Fibroblast of lung (primary cell): ENCODE measurements at places on chromosomes 13 and 19. TPM values are rescaled to one million over a fixed set of nuclear protein-coding genes. Genes with fewer than 3 reads are reported as not detected.
A peak's percentile ranks its signal among the peaks of the same experiment; 100 is the strongest.

- DNase-seq = peak; percentile 15
Observed at GRCh38 chr13:109840201-109840892, 54.0 kb upstream of the IRS2 start.

- DNase-seq = peak; percentile 83
Observed at GRCh38 chr19:11138601-11139300, 16.8 kb downstream of the SPC24 start.

DNA sequence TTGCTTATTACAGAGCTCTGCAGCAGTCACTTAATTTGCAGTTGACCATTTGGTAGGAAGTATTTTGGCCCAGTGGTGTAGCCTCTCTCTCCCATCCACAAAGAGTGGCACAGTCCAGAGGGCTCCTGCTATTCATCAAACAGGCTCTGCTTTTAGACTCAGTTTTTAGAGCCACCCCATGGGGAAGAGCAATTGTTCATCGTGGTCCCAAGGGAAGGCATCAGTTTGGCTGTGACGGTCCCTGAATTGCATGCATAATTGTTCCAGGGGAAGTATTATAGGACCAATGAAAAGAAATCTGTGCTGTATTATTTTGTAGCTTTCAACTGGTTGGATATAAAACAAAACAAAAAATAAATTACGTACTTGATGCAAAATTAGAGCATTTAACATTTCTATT, 799.0 kb downstream of the DACH1 start:
- DNase-seq = no peak

- peak; percentile 77 for DNase-seq
Observed at GRCh38 chr19:54035215-54036178, 28.2 kb downstream of the VSTM1 start.

GRCh38 chr19:37470216-37470615, 1.1 kb downstream of the ZNF570 start:
- DNase-seq = no peak

DNA sequence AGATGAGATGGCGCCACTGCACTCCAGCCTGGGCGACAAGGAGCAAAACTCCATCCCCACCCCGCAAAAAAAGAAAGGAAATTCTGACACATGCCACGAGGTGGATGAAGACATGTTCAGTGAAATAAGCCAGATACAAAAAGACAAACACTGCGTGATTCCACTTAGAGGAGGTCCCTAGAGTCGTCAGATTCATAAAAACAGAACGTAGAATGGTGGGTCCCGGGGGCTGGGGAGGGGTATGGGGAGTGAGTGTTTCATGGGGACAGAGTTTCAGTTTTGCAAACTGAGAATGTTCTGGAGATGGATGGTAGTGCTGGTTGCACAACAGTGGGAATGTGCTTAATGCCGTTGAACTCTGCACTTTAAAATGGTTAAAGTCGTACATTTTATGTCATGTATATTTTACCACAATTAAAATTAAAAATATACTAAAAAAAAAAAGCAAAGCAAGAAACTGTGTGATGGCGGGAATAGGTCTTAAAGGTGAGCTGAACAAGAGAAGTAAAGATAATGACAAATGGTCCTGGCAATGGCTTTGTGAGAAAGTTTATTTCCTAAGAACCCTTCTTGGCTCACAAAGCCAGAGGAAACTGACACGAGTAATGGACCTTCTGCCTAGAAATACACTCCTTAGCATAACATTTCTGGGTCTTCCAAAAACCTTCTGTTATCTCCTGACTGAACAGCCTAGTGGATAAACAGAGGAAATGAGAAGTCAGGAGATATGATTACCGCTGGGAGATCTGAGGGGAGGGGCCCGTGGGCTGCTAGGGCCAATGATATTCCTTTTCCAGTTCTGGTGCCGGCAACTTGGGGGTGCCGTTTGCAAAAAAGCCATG, 4.2 kb upstream of the SPC24 start:
- DNase-seq = peak; percentile 83

GRCh38 chr19:7739801-7740681, 7.3 kb downstream of the CD209 start:
- DNase-seq = no peak

The SHISA2 gene
- total RNA-seq = under 0.01 TPM in 2 replicates

The LACC1 gene
- total RNA-seq = 8.9 and 11.3 TPM in 2 replicates

The SLC8A2 gene
- under 0.01 TPM in 1 of 2 replicates, not detected in the other for total RNA-seq

The MIA gene
- total RNA-seq = 0.26 TPM in 1 of 2 replicates, not detected in the other
